Femur (tissue), 1 donor: ENCODE measurements at places on chromosomes 6 and 20.

- no peak for DNase-seq
These were observed 54.2 kb upstream of the VSTM2L start for GRCh38 chr20:37848706-37849105.

GRCh38 chr6:151307501-151307900 lies 67.7 kb downstream of the AKAP12 start:
- no peak for DNase-seq

DNA sequence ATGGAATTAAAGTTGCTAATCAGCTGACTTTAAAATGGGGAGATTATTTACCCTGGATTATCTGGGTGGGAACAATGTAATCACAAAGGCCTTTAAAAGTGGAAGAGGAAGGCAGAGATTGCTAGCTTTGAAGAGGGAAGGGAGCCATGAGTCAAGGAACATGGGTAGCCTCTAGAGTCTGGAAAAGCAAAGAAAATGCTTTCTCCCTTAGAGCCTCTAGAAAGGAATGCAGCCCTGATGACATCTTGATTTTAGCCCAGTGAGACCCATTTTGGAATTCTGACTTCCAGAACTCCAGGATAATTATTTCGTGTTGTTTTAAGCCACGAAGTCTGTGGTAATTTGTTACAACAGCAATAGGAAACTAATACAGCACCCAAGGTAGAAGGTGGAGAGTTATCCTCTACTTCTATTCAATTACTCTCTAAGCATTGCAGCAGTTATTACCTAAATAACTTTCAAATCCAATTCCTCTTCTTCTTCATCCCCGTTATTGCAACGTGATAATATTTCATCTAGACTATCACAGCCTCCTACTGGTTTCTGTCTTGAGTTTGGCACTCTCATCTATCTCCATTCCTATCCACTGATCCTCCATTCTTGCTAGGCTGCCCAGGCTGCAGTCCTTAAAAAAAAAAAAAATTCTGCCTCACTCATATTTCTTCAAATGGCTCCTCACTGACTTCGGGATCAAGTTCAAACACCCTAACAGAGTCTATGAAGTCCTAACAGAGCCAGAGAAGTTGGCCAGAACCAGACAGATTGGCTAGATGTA lies 224.3 kb downstream of the BTBD9 start:
- no peak for DNase-seq

GRCh38 chr6:123458218-123458617 lies 178.5 kb downstream of the TRDN start:
- no peak for DNase-seq

DNA sequence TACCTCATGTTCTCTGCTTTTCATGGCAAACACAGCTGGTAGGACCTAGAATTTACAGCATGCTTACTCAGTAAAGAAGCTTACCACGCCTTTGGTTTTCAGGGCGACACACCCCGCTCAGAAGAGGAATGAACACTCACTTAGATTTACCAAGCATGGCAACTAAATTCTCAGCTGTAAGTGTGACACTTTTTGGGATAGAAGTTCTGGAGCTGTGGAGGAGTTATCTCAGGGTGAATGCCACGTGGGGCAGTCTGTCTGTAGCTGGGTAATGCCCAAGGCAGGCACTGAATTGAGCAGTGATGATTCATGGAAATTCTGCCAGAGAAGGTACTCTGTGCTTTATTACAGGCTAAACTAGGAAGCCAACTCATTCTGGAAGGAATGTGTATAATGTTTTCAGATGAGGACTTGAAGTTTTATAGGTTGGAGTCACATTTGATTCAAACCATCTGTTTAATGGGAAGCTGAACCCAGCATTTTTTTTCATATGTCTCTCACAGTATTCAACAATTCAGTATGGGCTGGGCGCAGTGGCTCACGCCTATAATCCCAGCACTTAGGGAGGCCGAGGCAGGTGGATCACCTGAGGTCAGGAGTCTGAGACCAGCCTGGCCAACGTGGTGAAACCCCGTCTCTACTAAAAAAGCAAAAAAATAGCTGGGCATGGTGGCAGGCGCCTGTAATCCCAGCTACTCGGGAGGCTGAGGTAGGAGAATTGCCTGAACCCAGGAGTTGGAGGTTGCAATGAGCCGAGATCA lies 3.5 kb upstream of the PRIM2 start:
- peak; percentile 65 for DNase-seq

GRCh38 chr6:133248241-133249001 lies 7.3 kb downstream of the EYA4 start:
- no peak for DNase-seq

DNA sequence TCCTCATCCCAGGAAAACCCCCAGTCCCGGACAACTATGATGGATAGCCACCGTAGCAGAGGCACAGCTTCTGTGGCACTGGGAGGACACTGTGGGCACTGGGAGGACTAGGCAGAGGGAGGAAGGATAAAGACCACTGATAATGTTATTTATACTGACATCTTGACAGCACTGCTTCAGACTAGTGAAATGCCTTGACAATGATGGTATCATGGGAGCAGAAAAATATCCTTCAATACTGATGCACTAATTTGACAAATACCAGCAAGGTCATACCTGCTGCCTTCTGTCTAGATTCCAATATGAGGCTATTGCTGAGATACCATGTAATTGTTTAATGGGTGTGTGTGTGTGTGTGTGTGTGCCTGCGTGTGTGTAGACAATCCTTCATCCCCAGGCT lies 148.6 kb downstream of the PHACTR1 start:
- no peak for DNase-seq

- DNase-seq = no peak
These were observed 6.7 kb downstream of the FLOT1 start for GRCh38 chr6:30735668-30736314.

DNA sequence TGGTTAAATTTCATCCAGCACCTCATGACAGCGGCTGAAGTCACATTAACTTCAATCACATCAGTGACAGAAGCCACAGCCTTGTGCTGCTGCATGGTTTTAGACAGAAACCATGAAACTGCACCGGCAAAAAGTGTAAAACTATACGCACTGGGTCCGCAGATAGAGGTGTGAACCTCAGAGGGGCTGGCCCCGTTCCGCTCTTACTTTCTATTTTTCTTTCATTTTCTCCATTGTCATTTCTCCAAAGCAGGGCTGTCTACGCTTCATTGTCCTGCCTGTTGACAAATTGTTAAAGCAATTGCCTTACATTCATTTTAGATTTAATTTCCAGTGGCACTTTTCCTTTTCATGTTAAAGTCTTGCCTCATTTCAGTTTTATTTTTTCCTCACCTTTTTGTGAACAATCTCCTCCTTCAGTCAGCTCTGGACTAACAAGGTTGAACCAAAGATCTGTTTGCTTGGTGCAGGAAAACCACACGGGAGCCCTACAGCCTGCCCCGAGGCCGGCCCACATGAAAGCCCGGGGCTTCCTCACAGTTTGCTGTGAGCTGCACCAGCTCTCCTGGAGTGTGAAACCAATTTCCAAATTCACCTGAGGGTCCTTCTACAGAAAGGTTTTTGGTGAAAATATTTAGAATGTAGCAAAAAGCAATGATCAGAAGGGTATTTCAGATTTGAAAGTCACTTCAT lies 63.7 kb downstream of the PRR18 start:
- DNase-seq = no peak

GRCh38 chr20:2890742-2891141 lies 17.5 kb downstream of the PTPRA start:
- no peak for DNase-seq

GRCh38 chr20:24102290-24102689 lies 113.7 kb upstream of the GGTLC1 start:
- DNase-seq = no peak

DNA sequence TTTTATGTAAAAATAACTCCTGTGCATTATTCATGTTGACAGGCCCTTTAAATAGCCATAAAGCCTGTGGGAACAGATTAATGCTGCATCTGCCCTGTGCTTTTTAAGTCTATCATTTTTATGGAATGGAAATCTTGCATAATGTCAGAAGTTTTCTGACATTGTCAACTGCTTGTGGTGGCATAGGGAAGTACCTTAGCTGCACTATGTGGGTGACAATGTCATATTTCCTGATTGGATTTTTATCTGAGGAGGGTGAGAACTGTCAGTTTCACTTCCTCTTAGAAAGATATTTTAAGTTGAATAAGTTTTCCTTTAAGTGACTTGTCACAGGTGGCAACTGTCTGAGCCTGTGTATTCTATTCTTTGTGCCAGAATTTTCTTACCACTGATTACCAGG lies 267.9 kb downstream of the PLCB1 start:
- no peak for DNase-seq
